ENCODE measurements at places on chromosomes 2 and 18. TPM values are rescaled to one million over a fixed set of nuclear protein-coding genes. Genes with fewer than 3 reads are reported as not detected.

Gene SLC14A1
- 4.7 TPM for polyA plus RNA-seq

Gene IDH1
- 101 TPM for polyA plus RNA-seq

Gene CCL20
- polyA plus RNA-seq: 0.22 TPM

Gene CLEC4F
- polyA plus RNA-seq: 0.10 TPM

Gene FIGN
- 9.9 TPM for polyA plus RNA-seq

Gene DUSP28
- polyA plus RNA-seq: 7.8 TPM

Gene FSIP2
- 2.8 TPM for polyA plus RNA-seq

Gene TMEM163
- polyA plus RNA-seq: 1.2 TPM

DNA sequence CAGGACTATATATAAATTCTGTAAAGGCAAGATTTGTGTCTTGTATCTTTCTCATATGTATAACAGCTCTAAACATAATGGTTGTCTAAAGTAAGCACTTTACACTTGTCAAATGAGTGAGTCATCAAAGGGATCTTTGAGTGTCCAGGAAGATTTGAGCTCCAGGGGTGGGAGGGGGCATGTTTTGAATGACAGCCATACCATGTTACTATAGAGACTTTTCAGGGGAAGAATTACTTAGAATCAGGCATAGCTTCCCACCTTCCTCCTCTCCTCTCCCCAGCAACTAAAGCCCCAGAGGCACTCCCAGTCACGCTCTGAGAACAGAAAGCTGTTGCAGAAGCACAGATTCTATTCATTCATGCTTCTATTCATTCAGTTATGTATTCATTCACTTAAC, 65.8 kb upstream of the ALK start:
- no peak for DNase-seq

DNA sequence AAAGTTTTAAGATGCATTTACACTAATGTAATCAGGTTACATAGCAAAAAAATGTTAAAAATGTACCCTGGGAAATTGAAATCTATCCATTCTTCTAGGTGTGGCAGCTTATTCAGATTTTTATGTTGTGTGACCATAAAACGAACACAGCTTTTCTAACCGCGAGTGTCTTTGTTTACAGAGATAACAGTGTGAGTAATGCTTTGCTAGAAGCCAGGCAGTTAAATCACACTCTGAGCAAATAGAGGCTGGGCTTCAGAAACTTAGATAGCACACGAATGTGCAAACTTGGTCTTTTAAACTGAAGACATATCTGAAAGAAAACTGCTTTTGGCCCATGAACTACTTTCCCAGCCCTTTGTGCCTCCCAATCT, 116.1 kb downstream of the SPTBN1 start:
- DNase-seq: no peak

GRCh38 chr18:49857708-49858107, 44.4 kb upstream of the ACAA2 start:
- DNase-seq: no peak

DNA sequence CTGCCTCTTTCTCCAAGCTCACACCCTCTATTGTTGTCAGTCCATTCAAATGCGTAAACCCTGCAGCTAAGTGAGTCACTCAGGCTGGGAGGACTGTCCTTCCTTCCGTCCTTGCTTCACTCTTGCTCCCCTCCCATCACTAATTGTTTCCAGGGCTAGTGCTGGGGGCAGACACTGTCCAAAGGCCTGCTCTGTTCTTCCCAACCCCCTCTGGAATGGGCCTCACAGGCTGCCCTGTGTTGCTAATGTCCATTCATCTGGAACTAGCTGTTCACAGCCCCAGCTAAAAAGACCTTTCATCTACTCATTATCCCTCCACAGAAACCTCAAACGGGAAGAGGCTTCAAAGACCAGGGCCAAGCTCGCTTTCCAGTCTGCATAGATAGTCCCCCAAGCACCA, 31.9 kb upstream of the NRP2 start:
- DNase-seq: no peak

DNA sequence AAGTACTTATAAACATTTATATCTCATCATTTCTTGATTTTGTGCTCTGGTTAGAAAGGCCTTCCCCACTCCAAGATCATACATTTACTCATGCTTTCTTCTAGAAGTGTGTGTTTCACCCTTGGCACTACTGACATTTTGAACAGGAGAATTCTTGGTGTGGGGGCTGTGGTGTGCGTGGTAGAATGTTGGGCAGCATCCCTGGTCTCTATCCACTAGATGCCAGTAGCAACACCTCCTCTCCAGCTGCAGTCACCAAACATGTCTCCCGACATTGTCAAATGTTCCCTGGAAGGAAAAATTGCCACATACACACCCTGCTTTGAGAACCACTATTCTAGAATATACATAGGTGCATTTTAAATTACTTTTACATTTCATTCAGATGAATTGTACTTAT, 8.7 kb upstream of the TGIF1 start:
- no peak for DNase-seq

- no peak for DNase-seq
Measured at GRCh38 chr2:160288324-160288723, 88.3 kb upstream of the ITGB6 start.

DNA sequence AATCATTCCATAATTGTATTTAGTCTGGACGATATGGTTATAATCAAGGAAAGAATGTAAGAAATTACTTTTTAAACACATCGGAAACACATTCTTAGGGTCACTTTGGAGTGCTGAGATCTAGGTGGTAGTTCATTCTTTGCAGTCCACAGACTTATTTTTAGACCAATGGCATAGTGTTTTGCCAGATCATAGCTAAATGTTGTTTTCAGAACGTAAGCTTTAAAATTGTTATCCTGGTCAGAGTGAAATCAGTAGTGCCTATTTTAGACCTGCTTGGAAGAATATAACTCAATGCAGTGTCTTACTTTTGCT, 4.3 kb downstream of the MYL12A start:
- no peak for DNase-seq

GRCh38 chr2:10584242-10584753, 105.5 kb downstream of the NOL10 start:
- no peak for DNase-seq

DNA sequence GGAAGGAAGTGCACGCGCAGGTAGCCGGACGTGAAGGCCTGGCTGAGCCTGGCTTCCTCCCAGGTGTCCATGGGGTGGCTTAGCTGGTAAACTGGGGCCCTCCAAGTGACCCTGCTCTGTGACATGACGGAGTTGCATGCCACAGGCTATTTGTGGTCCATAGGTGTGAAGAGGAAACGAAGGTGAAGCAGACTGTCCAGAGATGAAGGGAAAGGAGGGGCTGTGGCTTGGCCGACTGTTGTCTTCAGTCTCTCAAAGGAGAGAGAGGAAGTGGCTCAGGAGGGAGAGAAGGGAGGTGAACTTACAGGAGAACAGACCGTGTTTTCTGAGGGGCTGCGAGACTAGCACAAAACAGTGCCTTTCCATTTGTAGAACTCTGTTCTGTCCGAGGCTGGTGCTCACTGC, 19.3 kb downstream of the INPP5D start:
- DNase-seq: no peak

GRCh38 chr2:234690569-234691213, 193.8 kb upstream of the ARL4C start:
- DNase-seq: no peak

- DNase-seq: no peak
Measured at GRCh38 chr18:56593906-56594305, 44.5 kb downstream of the TXNL1 start.

DNA sequence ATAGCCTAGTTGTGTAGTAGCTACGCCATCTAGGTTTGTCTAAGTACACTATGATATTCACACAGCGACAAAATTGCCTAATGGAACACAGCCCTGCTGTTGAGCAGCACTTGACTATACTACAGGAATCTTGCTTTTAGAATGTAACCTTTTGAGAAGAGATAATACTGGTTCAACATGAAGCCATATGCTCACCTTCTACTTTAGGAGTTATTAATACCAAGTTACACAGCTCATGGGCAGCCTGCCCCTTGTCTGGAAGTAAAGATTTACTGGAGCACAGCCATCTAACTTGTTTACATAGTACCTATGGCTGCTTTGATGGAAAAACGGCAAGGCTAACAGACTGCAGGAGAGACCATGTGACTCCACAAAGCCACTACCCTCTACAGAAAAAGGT, 174.8 kb downstream of the DYM start:
- no peak for DNase-seq

DNA sequence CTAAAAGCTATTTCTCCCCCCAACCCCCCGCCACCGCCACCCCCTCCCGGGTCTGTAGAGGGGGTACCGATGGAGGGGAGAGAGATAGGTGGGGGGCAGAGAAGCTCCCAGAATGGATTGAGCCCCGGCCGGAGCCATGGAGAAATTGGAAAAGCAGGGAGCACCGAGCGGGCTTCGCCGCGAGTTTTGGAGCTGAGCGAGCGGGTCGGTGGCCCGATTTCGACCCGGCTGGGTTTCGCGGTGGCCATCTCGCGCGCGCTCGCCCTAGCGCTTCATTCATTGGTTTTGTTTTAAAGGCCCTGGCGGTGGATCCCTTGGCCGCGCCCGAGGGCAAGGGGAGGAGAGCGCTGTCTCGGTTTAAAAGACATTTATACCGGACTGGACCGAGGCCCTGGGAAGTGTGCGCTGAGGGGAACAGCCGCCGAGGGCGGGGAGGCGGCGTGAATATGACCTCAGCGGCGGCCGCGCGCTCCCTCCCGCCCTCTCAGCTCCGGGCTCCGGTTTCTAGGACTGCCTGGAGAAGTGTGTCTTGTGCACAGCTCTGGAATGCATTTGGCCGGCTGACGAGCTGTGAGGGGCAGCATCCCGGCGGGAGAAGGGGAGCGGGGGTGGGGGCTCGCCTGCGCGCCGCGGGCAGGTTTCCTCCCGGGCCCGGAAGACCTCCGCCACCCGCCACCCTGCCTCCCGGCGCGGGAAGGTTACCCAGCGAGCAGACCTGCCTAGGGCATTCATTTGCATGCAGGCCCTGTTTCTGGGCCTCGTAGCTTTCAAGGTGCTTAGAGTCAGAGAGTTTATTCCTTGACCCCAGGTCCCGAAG, 1.7 kb upstream of the SMAD7 start:
- DNase-seq: peak; percentile 79

GRCh38 chr18:24470805-24471204, 10.4 kb downstream of the HRH4 start:
- no peak for DNase-seq

All from right renal pelvis (tissue), 4 donors.